ENCODE measurements at places on chromosomes 6 and 20.

GRCh38 chr20:59007665-59008511, 834 bp upstream of the CTSZ start:
- no peak for DNase-seq

DNA sequence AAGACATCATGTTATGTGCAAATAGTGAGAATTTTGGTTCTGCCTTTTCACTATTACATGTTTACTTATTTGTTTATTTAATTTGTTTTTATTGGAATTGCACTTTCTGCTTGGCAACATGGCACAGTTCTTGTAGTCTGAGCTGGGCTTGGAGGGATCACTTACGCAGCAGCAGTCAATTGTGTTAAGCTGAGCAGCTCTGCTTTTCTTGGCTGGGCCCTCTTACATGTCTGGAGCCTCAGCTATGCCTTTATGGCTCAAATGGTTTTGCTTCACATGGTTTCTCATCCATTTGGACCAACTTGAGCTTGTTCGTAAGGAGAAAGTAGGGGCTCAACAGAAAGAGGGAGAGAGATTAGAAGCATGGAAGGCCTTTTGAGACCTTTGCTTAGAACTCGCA, 327.5 kb upstream of the EPHA7 start:
- DNase-seq, result no peak

GRCh38 chr6:80217794-80218193, 111.3 kb downstream of the BCKDHB start:
- DNase-seq, result no peak

DNA sequence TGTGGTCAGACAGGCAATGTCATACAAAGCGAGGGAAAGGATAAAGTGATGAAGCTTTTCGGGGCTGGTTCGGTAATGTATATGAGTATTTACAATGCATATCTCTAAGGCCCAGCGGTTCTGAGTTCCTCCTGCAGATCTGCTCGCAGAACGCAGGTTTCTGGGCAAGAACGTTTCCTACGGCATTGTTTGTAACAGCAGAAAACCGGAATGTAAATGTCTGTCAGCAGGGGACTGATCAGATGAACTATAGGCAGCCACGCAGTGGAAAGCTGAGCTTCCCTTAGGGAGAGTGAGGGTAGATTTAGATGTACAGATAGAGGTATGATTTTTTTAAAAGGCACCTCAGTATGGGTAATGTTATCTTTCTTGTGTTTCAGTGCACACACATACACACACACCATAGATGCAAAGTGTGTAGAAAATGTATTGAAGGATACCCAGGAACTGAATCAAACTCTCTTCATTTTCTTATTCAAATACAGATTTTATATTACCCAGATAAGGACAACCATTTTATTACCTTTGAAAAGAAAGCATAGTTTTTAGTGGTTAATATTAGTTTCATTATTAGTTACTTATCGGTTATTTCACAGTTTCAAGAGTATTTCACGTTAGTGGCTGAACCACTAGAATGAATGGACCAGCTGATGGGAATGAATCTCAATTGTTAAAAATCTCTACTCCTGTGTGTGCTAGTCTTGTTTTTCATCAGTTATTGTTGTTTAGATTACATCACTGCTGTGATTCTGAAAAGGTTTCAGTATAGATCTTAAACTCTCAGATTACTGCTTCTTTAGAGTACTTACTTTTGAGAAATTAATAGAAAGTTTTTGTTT, 56.2 kb downstream of the SNX9 start:
- DNase-seq, result no peak

- DNase-seq, result no peak
Measured at GRCh38 chr20:22762576-22763256, 178.3 kb upstream of the FOXA2 start.

GRCh38 chr6:140039364-140039763, 664.9 kb upstream of the CITED2 start:
- no peak for DNase-seq

GRCh38 chr6:142932889-142933288, 12.1 kb downstream of the HIVEP2 start:
- DNase-seq, result no peak

DNA sequence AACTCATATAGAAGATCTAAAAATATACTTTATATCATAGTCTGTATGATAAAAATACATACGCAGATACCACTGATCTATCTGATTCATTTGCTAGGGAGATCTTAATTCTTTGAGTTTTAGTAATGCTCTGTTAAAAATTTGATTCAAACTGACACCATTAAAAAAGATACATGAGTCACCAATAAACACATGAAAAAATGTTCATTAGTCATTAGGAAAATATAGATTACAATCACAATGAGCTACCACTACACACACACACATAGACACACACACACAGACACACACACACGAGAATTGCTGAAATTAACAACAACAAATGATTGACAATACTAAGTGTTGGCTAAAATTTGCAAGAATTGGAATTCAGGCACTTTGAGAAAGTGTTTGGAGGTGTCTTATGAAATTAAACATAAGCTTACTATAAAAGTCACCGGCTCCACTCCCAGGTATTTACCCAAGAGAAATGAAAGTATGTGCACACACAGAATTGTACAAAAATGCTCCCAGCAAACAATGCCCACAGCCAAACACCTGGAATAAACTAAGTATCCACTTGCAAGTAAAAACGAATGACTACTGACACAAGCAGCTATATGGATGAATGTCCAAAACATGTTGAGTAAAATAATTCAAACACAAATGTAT, 117.7 kb upstream of the GGTLC1 start:
- DNase-seq, result no peak

- DNase-seq, result no peak
Measured at GRCh38 chr20:57117296-57117695, 149.1 kb downstream of the BMP7 start.

DNA sequence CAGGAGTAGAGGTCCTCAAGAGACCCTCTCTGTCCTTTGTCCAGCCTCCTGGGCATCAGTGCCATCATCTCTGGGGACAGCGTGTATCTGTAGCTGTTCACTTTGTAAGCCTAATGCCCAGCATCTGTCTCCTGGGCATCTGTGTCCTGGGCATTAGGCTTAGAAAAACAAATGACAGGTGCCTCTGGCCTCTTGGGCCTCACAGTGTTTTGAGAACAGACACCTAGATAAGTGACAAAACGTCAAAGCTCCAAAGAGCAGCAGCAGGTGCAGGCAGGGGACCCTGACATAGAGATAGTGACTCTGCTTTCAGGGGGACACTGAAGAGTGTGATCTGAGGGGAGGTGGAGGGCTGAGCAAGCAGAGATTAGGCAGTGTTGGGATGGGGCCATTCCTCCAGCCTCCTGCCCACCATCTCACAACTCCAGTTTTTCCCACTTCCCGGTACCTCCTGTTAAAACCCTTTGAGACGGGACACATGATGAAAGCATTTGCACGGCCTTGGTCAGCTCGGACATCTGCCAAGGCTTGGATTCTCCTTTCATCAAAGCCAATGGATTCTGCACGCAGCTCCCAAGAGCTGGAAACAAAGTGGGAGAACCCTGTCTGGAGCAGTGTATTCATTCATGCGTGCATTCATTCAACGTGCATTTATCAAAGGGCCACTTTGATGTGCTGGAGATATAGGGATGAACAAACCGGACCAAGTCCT, 55.5 kb upstream of the CD93 start:
- no peak for DNase-seq

Data from NCI-H187 treated with DMSO at 0.1 percent for 48 hours (cell line).